ENCODE measurements at places on chromosomes 4 and X.
A peak's percentile ranks its signal among the peaks of the same experiment; 100 is the strongest.

DNA sequence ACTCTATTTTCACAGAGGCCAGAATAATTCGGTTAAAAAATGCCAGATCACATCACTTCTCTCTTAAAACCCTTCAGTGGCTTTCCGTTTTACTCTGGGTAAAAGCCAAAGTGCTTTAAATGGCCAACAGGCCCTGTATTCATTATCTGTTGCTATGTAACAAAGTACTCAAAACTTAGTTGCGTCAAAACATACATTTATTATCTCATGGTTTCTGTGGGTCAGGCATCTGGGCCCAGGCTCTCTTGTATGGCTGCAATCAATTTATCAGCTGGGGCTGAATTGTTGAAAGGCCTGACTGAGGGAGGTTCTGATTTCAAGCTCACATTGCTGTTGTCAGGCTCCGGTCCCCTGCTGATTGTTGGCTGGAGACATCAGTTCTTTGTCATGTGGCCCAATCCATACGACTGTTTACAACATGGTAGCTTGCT, 72.7 kb upstream of the H2AZ1 start:
- no peak for DNase-seq

DNA sequence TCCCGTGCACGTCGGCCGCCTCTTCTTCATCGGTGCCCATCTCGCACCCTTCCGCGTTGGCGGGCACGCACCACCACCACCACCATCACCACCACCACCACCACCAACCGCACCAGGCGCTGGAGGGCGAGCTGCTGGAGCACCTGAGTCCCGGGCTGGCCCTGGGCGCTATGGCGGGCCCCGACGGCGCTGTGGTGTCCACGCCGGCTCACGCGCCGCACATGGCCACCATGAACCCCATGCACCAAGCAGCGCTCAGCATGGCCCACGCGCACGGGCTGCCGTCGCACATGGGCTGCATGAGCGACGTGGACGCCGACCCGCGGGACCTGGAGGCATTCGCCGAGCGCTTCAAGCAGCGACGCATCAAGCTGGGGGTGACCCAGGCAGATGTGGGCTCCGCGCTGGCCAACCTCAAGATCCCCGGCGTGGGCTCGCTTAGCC, 1.4 kb downstream of the POU4F2 start:
- no peak for DNase-seq

- DNase-seq, result no peak
These were observed 60.0 kb downstream of the GAB1 start for GRCh38 chr4:143396695-143397094.

DNA sequence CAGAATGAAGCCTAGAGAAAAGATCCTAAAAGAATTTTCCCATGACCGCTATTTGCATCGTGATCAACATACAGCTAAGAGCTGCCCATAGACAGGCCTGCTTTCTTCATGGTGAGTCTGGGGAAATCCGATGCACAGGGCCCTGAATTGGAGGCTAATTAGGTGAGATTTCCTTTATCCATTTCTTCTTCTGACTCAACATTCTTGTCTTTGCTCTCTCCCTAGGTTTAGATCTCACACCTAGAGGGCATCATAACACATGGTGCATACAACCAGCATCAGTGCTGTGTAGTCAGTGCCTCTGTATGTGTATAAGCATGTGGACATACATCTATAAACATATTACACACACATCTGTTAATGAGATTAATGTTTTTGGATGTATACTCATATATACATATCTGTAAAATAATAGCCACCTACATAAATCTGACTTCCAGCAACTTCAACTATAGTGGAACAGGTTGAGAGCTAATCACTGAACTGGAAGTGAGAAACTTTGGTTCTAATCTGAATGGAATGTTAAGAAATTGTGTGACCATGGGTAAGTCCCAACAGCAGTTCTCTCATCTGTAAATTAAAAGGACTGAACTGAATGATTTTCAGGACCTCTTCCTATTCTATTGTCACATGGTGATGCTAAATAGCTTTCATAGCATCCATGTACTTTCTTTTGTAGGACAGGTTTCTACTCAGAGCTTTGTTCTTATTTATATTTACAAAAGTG, 17.5 kb downstream of the GATB start:
- no peak for DNase-seq

- DNase-seq, result no peak
These were observed 138.1 kb downstream of the MID1 start for GRCh38 chrX:10482261-10482660.

DNA sequence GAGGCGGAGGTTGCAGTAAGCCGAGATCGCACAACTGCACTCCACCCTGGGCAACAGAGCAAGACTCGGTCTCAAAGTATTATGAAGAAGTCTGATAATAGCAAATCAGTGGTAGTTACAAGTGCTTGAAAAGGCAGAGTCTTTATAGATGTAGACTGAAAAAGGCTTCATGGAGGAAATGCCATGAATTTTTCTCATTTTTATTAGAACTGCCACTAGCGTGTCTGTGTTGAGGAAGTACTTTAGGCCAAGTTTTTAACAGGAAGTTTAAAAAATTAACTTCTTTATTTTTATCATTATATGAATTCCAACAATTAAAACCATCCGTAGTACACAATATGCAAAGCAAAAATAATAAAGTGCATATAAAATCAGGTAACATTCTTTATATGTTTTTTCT, 32.8 kb upstream of the IL13RA1 start:
- DNase-seq, result peak; percentile 8

GRCh38 chr4:186032259-186032658, 36.7 kb upstream of the TLR3 start:
- DNase-seq, result no peak

- no peak for DNase-seq
These were observed 493.8 kb upstream of the ZFP42 start for GRCh38 chr4:187501731-187502130.

DNA sequence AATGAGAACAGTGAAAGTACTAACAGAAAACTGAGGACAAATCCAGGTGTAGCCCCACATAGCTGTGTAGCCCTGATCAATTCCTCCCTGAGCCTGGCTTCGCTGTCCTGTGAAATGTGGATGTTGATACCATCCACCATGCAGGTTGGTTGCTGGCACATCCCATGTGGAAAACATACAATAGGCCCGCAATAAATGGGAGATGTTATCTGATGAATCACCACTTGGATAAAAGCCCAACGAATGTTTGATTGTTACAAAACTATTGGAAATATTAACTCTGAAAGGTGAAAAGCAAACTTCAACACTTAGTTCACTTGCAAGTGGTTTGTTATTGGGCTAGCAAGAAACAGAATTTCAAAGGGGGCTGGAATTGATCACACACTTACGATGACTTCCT, 186.3 kb upstream of the FTHL17 start:
- DNase-seq, result no peak

GRCh38 chr4:48261281-48261680, 8.4 kb downstream of the TEC start:
- DNase-seq, result no peak

DNA sequence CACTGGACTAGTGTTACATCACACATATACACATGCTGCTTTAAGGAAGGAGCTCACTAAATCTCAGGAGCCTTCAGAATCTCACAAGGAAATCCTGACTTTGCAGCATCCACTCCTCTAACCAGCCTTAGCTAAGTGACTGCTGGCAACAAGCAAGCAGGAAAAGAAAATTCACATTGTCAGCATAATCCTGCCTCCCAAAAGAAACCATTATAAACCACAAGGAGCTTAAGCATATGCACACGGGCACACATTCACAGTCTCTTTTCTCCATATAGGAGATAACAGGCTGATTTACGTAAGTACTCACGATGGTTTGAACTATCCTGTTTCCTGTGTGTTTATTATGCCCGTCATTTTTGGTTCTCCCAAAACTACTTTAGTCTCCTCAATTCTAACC, 136.3 kb downstream of the TMEM144 start:
- DNase-seq, result peak; percentile 53

- DNase-seq, result peak; percentile 6
These were observed 334.5 kb downstream of the GASK1B start for GRCh38 chr4:157838366-157838765.

GRCh38 chrX:124127496-124127895, 166.0 kb downstream of the STAG2 start:
- no peak for DNase-seq

DNA sequence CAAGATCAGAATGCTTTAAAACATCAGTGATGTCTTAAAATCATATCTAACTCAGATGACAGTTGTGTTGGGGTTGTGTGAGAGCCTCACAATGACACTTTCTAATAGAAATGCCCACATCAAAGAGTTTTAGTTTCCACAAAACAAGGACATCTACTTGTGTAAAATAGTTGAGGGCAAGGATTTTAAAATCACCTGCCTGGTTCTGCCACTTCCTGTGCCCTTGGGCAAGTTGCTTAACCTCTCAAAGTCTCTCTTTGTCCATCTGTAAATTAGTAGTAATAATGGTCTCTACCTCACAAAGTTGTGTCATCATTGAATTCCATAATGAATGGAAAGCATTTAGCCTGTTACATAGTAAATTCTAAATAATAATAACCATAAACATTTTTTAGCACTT, 41.9 kb upstream of the RELL1 start:
- DNase-seq, result no peak

GRCh38 chr4:123446865-123447474, 50.4 kb downstream of the SPRY1 start:
- no peak for DNase-seq

DNA sequence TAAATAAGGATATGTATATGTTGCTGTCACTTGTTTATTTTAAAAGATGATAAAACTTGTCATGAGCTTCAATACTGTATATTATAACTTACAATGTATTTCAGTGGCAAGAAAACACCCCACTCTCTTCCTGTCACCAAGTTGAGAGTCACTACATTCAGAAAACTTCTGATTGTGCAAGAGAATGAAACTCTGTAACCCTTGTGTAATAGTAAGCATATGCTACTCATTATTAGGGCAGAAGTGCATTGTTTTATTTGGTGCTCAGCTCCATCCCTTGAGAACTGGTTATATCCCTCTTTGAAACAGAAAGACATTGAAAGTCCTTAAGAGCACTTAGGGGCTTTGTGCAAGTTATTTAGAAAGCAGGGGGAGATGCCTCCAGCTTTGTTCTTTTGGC, 594.5 kb downstream of the ARAP2 start:
- DNase-seq, result no peak

GRCh38 chr4:1472911-1473518, 66.8 kb upstream of the NKX1-1 start:
- no peak for DNase-seq

DNA sequence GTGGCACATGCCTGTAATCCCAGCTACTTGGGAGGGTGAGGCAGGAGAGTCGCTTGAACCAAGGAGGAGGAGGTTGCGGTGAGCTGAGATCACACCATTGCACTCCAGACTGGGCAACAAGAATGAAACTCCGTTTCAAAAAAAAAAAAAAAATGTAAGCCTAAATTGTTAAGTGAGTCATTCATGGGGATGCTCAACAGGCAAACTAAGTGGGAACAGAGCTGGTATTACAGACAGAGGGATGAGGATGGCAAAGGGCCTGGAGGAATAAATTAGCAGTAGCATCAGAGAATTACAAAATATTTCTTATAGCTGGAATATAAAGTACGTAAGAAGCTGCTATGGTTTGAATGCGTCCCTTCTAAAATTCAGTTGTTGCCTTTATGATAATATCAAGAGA, 43.4 kb upstream of the OGT start:
- no peak for DNase-seq

DNA sequence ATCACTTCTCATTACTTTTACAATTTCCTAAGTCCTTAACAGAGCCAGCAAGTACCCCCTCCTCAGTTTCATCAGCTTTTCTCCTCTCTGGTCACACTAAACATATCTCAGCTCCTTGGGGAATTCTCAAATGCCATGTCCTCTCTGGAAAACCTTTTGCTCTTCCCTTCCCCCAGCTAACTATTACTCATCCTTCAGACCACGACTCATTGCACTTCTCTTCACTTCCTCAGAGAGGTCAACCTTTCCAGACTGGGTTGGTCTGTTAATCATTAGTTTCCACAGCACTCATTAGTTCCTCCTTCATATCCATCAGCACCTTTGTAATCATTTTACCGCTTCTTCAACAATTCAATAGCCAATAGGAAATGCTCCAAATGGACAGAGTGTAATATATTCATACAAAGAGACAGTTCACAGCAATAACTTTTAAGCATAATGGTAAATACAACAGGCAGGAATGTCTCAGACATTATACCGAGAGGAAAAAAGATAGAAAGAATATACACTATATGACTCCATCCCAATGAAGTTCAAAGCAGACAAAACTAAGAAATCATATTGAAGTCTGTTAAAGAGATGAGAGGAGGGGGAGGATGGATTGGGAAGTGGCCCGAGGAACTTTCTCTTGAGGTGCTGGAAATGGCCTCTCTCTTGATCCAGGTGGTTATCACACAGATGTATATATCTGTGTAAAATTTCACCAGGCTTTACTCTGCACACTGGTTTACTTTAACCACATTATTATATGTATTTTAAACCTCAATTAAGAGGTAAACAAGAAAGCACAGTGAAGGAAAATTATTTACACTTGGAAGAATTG, 39.6 kb downstream of the DDX60L start:
- peak; percentile 39 for DNase-seq

GRCh38 chrX:21691512-21692018, 33.4 kb upstream of the KLHL34 start:
- DNase-seq, result no peak

GRCh38 chrX:13270360-13270759, 49.5 kb downstream of the ATXN3L start:
- DNase-seq, result no peak

- DNase-seq, result no peak
These were observed 1076.2 kb downstream of the C4orf33 start for GRCh38 chr4:130172156-130172555.

DNA sequence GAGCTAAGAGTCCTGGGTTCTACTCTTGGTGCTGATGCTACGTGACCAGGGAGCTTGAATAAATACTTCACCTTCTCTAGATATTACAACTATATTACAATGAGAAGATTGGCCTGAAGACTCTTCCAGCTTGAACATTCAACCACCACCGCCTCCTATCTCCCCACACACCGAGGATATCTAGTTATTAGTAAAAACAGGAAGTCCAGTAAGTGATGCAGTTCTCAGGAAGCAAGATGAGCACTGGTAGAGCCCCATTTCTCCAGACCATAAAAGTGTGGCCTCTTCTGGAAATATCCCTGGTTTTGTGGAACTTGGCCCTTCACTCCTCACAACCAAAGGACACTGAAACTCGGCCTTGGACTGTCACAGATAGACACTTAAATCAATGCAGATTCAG, 18.5 kb downstream of the PJA1 start:
- no peak for DNase-seq

DNA sequence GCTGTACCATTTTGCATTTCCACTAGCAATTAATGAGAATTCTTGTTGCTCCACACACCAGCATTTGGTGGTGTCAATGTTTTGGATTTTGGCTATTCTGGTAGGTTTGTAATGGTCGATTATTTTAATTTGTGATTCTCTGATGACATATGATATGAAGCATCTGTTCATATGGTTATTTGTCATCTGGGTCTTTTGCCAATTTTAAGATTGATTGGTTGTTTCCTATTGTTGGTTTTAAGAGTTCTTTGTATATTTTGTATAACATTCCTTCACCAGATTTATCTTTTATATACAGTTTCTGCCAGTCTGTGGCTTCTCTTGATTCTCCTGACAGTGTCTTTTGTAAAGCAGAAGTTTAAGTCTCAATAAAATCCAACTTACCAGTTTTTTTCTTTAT, 18.5 kb upstream of the BDH2 start:
- DNase-seq, result no peak
